Pulmonary artery endothelial cell (primary cell): ENCODE measurements at places on chromosomes 16 and 17.

DNA sequence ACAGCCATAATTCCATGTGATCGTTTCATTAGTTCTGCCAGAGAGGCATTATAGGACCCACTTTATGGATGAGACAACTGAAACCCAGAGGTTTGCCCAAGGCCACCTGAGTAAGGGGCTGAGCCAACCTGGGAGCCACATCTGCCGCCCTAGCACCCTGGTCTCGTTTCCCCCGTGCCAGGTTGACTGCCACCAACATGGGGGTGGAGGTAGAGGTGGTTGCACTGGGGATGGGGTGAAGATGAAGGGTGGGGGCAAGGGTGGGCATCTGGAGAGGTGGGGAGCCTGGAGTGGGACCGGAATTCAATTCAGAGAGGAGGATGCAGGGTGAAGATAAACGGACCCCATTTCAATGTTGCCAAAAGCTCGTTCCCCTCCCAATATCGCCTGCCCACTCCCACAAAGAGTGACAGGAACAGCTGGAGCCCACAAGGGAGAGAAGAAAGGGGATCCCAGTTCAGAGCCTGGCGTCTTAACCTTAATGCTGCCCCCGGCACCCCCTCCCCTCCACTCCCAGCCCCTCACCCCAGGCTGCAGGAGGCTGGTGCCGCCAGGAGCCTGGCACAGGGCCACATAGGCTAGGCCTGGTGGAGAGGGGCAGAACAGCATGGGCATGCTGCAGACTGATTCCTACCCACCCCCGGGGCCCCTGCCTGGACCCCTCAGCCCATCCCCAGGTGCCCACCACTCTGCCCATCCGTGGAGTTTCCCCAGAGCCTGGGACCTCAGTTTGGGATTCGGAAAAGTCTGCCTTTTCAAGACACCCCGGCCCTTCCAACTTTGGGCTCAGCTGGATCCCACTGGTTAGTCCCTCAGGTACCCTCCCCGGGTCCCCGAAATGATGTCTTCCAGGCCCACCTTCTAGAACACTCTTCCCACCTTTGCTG lies 29.6 kb downstream of the NGFR start:
- no peak for DNase-seq

- no peak for DNase-seq
Observed at GRCh38 chr17:30243568-30243967, 8.1 kb upstream of the SLC6A4 start.

DNA sequence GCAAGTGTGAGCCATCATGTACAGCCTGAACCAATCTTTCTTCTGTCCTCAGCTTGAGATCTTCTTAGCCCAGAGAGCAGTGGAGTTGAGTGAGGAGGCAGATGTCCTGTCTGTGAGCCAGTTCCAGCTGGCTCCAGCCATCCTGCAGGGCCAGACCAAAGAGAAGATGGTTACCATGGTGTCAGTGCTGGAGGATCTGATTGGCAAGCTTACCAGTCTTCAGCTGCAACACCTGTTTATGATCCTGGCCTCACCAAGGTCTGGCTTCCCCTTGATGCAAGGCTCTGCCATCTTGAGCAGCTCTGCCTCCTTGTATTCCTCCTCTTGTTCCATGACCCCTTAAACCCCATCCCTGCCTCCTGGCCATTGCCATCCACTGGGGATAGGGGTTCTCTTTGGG lies 9.6 kb downstream of the CDK5RAP3 start:
- DNase-seq: no peak

- DNase-seq: no peak
Observed at GRCh38 chr17:61389670-61390478, 9.8 kb upstream of the TBX2 start.

GRCh38 chr16:18582902-18583301 lies 21.0 kb upstream of the NOMO2 start:
- no peak for DNase-seq

DNA sequence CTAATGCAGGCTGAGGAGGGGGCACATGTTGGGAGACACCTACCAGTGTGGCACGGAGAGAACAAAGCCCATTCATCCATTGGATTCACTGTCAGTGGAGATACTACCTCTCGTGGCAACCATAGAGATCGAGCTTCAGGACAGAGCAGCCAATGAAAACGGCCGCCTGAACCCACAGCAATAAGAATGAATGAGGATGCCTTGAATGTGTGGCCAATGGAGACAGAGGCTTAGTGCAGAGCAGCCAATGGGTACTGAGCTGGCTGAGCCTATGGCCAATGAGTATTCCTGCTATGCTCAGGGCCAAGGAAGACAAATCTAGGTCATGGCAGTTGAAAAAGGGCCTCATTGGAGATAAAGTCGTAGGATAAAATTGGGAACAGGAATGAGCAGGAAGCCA lies 10.9 kb downstream of the ARHGEF15 start:
- DNase-seq: no peak

GRCh38 chr16:50457979-50458491 lies 89.2 kb upstream of the BRD7 start:
- no peak for DNase-seq

GRCh38 chr16:15141586-15141985 lies 47.5 kb upstream of the RRN3 start:
- DNase-seq: no peak
